AG10803 (cell line): ENCODE measurements at places on chromosomes 1 and 21.

GRCh38 chr21:46454142-46454541, 4.5 kb upstream of the DIP2A start:
- DNase-seq = no peak

DNA sequence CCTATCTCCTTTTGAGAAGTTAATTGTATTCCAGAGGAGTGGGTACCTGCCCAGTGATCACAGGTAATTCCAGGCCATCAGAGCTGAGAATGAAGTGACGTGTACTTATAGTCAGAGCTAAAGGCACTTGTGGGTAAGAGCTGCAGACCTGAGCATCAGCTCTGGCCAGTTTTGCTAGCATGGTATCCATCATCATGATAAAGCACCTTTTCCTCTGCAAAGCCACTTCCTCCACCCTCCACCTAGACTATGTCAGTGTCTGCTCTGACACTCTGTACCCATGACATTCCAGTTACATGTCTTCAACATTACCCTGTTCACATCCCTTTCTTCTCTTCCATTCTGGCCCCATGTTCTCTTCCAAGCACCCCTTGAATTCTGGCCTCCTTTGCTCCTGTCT, 157.3 kb downstream of the GRIK3 start:
- no peak for DNase-seq

DNA sequence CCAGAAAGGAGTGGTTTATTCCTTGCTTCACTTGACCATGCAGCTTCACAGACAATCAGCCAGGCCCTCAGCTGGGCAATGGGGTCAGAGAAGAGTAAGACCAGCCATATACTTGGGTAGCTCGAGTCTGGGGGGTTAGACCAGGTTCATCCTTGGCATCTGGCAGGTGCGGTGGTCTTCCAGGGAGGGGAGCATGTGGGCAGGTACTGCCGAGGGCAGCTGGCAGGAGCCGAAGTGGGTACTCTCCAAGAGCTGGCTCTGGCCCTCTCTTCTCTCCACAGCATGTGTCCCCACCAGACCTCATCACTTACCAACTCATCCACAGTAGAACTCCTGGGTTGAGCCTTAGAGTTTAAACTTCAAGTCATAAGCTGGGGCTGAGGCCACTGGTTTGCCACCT, 156.8 kb downstream of the FOXD2 start:
- DNase-seq = no peak

DNA sequence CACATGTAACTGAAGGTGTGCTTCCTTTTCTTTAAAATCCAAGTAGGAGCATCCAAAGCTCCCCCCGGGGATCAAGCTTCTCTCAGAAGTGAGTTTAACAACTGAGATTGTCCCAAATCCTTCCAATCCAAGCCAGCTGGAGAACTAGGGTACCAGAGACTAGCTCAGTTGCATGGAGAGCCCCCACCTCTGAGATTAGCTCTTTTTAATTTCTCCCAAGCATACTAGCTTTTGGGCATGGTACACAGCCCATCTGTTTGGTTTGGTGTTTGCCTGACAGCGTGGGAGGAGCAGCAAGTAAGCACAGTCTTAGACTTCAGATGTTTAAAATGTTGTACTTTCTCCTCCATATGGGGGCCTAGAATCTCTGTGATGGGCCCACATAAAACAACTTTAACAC, 142.8 kb downstream of the ASTN1 start:
- DNase-seq = no peak

DNA sequence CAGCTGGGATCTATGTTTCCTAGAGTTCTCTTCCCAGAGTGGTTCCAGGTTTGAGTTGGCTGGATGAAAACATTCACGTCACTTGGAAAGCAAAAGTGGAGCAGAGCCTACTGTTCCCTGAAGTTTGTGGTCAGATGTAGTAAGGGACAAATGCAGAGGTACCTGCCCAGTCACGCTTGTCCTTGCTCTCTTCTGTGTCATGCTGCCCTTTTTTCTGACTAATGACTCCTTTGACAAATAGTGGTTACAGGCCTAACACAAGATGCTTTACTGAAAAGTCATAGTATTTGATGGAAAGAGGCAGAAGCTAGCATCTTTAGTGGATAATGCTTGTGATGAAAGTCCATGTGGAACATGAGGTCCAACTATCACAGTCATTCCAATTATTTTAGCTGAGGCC, 881.4 kb upstream of the B3GALT2 start:
- no peak for DNase-seq

DNA sequence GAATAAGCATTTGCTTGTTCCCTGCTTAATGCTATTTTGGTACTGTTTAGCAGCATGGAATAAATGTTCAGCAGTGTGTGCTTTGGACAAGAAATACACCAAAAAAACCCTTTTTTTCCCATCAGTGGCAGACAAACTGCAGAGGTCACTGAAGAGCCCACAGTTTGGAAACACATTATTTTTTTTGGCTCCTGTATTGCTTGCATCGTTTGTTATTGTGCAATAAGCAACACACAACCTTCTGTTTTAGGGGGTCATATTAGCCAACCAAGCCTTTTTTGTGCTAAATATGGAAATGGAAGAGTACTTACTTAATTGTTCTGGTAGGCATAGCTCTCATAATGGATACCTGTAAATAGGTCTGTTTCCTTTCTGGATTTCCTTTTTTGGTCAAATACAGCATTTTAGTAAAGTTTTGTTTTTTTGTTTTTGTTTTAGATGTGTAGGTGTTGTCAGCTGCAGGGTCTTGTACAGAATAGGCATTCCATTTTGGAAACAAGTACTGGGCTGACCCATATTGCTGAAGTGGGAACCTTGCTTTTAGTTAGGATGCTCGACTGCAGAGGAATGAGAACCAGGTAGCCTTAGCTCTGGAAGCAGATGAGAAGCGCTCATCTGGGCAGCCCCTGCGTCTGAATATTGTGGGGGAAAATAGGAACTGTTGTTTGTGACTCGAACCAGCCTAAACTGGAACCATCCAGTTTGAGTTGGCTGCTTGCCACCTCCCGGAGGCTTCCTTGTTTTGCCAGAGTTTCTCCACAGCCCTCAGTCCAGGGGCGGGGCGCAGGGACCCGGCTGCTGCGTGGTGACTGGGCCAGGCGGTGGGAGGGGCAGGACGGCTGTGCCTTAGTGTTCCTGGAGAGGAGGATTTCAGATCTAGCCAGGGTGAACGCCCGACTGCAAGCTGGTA, 38.4 kb downstream of the SPEN start:
- DNase-seq = peak; percentile 93

DNA sequence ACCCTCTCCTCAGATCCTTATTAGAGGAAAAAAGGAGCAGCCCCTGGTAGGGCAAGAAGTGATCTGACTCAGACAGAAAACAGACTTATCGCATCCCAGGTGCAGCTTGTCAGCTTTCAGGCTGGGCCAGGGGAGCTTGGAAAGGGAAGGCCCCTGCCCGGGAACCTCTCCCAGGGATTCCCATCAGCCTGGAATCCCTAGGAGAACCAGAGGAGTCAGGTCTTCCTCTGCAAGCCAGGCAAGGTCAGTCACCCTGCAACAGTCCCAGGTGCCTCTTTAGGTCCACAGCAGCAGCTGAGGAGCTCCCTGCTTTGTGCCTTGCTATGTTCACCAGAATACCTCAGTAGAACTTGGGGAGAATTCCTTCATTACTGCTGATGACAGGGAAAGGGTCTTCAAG, 2.9 kb upstream of the PRAMEF12 start:
- no peak for DNase-seq

DNA sequence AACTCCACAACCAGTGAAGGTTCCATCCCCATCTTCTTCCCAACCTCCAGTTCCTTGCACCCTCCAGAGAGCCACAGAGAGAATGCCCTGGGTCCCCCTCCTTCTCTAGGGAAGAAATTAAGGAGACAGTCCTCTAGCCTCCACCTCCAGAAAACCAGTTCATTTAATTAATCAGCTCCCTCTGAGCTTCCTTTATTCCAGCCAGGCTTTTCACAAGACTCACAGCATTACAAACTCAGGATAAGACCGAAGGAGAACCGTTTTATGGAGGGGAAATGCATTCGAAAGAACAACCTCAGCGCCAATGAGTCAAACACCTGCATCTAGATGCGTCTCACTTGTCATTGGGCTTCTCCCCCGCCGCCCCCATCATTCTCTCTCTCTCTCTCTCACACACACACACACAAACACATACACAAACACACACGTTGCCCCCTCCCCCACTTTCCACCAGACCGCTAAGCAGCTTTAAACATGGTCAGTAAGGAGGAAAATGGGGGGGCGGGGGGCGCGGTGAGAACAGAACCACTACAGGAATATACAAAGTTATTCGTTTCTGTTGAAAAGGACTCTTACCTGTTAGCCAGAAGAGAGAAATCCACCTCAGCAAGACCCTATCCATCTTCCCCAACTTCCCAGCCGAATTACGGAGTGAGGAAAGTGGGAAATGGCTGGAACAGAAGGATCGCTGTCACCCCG, 544 bp downstream of the ILDR2 start:
- no peak for DNase-seq

- no peak for DNase-seq
These were observed 60.7 kb downstream of the CASZ1 start for GRCh38 chr1:10735563-10736305.

- DNase-seq = no peak
These were observed 56.4 kb downstream of the AJAP1 start for GRCh38 chr1:4710592-4711415.

DNA sequence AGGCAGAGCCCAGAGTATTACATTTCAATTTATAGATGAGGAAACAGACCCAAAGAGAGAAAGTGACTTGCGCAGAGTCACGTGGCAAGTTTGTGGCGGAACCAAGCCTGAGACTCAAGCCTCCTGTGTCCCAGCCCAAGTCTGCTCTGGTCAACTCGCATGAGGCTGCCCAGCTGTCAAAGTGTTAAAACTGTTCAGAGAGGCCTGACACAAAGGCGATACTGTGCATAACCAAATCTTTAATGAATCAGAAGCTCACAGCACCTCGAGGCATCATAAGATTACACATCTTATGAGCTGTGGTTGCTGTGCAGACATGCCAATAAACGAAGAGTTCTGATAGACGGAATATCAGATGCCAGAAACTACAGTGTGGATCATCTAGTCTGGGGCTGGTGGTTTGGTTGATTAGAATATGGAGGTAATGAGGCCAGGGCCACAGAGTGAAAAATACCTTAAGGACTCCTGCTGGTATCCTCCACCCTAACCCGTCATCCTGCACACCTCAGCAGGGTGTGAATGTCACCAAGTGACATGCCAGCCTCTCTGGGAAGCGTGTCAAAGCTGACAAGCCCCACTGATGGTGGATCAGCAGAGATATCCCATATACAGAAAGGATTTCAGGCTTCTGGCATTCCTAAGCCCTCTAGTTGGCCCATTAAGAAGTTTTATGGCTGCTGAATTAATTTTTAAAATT, 42.2 kb downstream of the TNNT2 start:
- no peak for DNase-seq
